ENCODE measurements at places on chromosomes 7 and 10.

GRCh38 chr10:67549390-67549789 is 146.6 kb downstream of the CTNNA3 start:
- no peak for DNase-seq

- no peak for DNase-seq
Measured at GRCh38 chr7:83677180-83677866, 28.4 kb upstream of the SEMA3E start.

DNA sequence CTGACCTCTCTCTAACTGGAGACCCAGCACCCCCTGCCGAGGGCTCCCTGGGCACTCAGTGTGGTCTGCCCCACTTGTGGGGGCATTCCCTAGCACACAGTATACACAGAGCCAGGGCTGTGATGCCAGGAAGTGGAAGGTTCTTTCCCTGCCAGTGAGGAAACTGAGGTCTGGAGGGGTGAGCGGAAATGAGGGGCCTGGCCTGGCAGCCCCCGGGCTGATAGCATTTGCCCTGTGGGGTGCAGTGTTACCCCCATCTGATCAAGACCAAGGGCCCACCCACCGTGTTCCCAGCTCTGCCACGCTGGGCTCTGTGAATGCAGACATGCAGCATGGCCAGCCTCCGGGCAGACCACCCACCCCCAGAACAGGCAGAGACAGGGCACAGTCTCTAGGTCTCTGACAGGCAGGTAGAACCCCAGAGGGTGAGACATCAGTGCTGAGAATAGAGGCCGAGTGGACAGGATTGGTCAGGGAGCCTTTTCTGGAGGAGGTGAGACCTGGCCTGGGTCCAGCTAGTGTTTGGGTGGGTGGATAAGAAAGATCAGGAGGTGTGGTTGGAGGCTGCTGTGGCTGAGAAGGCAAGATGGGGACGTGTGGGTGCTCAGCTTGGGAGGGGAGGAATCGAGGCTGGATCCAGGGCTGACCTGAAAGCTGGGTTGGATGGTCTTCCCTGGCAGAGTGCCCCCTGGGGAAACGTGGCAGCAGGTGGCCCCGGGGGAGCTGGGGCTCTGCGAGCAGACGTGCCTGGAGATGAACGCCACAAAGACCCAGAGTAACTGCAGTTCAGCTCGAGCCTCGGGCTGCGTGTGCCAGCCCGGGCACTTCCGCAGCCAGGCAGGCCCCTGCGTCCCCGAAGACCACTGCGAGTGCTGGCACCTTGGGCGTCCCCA is 10.8 kb upstream of the ZNF862 start:
- peak; percentile 19 for DNase-seq

- DNase-seq = no peak
Measured at GRCh38 chr10:5844345-5845055, 31.3 kb upstream of the GDI2 start.

GRCh38 chr10:6624392-6624791 is 44.3 kb upstream of the PRKCQ start:
- DNase-seq = no peak

- DNase-seq = no peak
Measured at GRCh38 chr10:93600446-93601145, 439 bp downstream of the RBP4 start.

DNA sequence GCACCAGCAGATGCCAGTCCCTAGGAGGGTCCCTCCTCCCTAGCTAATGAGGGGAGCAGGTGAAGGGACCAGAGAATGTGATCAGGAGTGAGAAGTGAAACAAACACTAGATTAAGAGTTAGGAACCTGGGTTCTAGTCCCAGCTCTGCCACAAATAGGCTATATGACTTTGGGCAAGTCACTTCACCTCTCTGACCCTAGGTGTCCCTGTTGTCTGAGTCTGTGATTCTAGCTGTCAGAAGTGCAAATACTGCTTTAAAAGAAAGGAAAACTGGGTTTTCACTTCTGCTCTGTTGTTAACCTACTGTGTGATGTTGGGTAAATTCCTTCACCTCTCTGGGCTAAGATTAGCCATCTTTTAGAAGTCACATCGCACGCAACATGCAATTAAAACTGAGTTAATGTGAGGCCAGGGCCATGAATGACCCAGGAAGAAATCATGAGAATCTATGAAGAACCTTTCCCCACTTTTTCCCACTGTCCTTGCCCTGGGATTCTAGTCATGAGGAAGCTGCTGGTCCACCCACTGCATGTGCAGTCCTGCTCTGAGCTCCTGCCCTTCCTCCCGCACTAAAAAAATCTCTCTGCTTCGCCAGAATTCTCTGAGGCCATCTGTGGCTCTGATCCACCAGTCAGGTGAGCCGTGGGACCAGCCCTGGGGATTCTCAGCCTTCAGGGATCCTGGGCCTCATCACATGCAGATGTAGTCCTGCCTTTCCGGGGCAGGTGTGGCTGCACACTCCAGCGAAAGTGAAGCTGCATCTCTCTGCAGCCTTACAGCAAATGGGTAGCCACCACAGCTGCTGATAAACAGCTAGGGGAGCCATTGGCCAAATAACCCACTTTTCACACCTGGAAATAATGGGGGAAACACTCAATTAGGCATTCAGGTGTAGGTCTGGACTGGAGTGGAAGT is 181.7 kb downstream of the PLXNA4 start:
- DNase-seq = no peak

DNA sequence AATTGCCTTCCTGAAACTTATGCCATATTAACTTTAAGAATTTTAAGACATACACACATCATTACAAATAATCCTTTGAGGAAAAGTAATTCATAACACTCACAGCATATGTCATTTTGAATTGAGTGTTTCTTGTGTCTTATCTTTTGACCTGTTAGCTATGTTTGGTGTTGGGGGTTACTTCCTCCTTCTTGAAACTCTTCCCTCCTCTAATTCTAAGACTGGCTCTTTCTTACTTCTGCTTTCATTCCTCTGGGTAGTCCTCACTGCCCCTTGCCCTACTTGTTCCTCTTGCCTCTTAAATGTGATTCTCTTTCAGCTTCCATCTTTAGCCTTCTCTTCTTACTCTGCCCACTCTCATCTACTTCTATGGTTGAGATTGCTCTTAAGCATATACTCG is 28.3 kb upstream of the PIP4K2A start:
- no peak for DNase-seq

- no peak for DNase-seq
Measured at GRCh38 chr7:33452805-33453502, 323.6 kb downstream of the BBS9 start.

DNA sequence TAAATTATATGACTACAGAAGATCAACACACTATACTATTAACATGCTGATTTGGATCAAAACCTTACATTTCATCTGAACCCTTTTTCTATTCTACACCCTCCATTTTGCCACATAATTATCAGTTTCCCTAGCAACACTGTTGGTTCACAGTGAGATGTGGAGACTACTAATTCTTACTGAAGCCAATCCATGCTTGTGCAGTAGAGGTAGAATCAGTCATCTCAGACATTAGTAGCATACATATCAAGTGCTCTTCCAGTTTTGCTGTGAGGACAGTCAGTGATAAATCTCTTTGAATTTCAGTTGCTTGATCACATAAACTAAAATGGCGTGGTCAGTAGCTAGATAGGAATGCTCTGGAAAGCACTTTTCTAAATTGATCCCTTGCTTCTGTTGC is 70.3 kb downstream of the PON1 start:
- no peak for DNase-seq

GRCh38 chr7:12518920-12519681 is 51.4 kb upstream of the SCIN start:
- DNase-seq = no peak

GRCh38 chr7:81707196-81707595 is 62.7 kb downstream of the HGF start:
- no peak for DNase-seq

DNA sequence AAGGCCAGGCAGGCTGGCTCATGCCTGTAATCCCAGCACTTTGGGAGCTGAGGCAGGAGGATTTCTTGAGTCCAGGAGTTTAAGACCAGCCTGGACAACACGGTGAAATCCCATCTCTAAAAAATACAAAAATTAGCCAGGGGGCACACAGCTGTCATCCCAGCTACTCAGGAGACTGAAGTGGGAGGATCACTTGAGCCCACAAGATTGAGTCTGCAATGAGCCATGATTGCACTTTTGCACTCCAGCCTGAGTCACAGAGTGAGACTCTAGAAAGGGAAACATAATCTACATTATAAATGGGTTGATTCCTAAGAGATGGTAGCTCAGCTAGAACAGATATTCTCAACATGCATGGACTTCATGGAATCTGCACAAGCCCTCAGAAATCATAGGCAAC is 6.3 kb upstream of the LIPF start:
- no peak for DNase-seq

DNA sequence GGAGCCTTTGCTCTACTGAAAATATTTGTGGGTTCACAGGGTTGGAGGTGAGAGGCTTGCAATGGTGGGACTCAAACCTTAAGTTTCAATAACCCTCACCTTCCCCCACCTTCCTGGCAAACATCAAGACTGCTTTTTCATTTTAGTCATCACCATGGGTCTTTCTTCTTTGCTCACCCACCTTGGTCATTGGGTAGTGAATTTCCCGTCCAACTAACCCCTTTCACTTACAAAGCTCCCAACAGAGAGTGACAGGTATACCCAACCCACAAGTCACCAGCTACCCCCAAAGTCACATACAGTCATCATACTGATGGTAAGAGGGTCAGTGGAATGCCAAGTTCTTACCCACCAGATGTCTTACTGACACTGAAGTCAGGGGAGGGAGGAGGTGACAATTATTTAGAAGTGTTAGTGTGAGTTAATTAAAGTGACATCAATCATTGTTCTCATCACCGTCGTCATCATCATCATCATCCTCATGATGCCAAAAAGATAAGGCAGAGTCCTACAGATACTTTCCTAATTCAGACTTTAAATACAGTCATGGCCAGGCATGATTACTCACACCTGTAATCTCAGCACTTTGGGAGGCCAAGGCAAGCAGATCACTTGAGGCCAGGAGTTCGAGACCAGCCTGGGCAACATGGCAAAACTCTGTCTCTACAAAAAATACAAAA is 49.0 kb downstream of the PIK3AP1 start:
- DNase-seq = no peak

GRCh38 chr7:152035817-152036216 is 10.3 kb downstream of the GALNT11 start:
- DNase-seq = no peak

DNA sequence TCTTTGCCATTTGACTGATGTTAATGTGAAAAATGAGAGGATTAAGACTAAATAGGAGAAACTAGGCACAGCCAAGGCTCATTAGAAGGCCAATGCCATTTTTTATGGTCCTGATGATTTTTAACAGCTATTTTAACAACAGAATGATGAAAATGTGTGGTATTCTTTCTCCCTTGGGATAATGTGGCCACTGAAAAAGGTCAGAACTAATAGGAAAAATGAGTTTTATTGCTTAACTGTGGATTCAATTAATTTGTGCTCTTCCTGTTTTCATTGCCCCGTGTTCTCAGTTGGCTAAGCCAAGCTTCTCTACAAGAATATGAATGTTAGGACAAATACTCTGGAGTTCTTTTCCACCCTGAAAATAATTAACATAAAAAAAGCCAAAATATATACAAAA is 56.6 kb downstream of the BMPER start:
- DNase-seq = no peak

DNA sequence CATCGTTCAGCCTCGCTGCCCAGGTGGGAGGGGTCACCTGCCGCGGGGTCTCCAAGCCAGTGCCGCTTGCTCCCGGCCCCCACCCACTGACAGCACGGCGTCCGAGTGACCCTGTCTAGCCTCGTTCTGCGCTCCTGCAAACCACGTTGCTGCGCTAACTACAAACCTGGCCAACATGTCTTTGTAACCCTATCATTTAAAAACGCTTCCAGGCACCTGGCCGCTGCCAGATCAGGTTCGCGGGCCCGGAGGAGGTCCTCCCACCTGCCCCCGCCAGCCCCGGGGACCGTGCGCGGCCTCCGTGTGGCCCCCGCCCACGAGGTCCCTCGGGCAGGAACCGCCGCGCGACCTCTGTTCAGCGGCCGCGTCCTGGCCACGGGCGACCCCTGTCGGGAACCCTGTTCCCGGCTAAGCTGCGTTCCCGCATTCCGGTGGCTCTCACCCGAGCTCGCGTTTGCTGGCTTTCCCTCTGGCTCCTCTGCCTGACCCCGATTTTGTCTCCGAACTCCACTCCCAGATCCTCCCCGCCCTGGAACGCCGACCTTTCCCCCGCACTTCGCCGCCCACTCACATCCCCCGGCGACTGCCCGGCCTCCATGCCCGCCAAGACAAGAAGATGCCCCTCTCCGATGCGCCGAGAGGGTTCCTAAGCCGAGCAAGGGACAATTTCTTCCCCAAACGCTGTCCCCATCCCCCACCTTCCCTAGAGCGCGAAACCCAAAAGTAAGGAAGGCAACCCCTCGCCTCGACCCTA is 2.4 kb downstream of the SFMBT2 start:
- peak; percentile 50 for DNase-seq

DNA sequence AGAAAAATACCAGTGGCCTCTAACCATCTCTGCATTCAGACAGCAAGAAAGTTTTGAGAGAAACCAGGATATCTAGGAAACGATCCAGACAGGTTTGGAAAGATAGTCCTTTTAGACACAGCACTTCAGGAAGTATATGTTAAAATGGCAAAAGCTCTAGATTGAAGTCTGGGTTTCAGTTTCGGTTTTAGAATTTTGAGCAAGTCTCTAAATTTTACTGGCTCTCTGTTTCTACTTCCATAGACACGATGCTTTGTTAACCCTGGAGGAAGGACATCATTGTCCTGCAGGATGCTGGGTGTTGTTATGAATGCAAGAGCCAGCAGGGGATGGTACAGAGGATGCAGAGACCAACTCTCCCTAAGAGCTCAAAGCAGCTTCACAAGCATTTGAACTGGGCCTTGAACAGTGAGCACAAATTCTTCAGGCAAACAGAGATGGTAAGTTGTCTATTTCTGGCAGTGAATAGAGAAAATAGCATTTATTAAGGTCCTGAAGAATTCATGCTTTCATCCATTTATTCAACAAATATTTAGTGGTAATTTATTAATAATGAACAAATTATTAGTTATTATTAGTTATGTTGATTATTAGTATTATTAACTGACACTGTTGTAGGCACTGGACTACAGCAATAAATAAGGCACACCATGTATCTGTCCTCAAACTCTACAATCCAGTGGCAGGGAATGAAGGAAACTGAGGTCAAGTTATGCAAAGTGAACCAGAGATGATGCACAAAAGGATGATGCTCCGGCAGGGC is 152.7 kb upstream of the NRP1 start:
- DNase-seq = peak; percentile 5

Measured in GM12891 (cell line).